ENCODE measurements at places on chromosomes 13 and 19.

GRCh38 chr13:27421101-27421871 lies 3.1 kb upstream of the GTF3A start:
- DNase-seq = no peak

GRCh38 chr19:39498798-39499642 lies at the start of gene DLL3:
Gene DLL3 (plus strand): TSS chr19:39498947. CDS start chr19:39498975, 28 bp downstream.
- no peak for DNase-seq

- DNase-seq = no peak
Measured at GRCh38 chr13:32045982-32046785, 14.6 kb downstream of the FRY start.

DNA sequence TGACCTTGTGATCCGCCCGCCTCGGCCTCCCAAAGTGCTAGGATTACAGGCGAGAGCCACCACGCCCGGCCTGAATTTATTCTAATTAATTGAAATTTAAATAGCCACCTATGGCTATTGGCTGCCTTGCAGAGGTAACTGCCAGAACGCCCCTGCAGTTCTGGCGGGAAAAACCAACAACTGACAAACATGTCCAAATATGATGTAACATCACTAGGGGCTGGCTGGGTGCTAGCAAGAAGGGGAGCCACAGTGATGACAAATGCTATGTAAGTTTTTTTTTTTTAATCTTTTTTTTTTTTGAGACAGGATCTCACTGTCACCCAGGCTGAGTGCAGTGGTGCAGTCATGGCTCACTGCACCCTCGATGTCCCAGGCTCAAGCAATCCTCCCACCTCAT lies 12.9 kb downstream of the ZSWIM9 start:
- no peak for DNase-seq

GRCh38 chr13:99577934-99578917 lies 77.0 kb downstream of the TM9SF2 start:
- no peak for DNase-seq
